ENCODE measurements at places on chromosomes 2 and 18. TPM values are rescaled to one million over a fixed set of nuclear protein-coding genes. Genes with fewer than 3 reads are reported as not detected.

Gene COL5A2
- total RNA-seq, result 26.3 TPM

Gene AMER3
- total RNA-seq, result not detected

DNA sequence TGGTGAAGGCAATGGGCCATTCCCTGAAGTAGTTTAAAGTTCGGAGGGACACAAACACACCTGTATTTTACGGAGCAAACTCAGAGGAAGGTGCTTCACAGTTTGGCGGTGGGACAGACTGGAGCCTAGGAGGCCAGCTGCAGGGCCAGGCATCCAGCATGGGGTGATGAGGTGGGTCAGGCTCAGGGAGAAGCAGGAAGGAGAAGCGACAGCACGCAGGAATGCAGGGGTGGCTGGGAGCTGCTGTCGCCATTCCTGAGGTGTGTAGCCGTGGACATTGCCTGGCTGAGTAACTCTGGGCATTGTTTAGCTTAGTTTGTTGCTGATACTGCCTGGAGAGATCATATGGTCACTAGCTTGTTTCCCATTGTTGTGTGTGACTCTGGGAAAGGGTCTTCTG is 35.8 kb upstream of the METTL21A start:
- no peak for DNase-seq

Gene PLB1
- total RNA-seq, result 5.5 TPM

DNA sequence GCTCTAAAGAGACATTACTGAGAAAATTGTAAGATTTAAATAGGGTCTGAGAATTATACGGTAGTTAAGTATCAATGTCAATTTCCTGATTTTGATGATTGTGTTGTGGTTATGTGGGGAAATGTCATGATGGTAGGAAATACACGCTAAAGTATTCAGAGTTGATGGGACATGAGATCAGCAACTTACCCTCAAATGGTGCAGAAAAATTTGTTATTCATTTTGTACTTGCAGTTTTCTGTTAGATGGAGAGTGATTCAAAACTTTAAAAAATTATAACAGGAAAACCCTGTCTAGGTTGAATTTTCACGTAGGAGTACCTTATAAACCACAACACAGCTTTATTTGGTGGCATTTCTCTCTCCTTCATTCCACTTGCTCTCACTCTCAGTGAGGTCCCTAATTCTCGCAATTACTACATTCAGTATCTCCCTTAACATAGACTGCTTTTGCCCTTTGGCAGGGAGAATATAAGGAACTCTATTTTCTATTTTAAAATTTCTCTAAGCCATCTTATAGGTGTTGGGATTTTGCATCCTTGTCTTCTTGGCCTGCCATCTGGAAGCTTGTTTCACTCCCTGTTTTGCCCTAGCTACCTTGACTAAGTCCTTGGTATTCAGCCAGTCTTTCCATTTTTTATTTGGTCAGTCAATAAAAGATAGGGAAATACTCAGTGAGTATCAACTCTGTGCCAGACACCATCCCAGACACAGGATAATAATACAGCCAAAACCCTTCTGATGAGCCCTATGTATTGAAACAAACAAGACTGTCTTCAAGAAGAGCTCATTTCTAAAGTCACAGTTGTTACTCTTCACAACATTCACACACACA is 550.6 kb upstream of the ACVR2A start:
- DNase-seq, result no peak

Gene HAAO
- 6.1 TPM for total RNA-seq

DNA sequence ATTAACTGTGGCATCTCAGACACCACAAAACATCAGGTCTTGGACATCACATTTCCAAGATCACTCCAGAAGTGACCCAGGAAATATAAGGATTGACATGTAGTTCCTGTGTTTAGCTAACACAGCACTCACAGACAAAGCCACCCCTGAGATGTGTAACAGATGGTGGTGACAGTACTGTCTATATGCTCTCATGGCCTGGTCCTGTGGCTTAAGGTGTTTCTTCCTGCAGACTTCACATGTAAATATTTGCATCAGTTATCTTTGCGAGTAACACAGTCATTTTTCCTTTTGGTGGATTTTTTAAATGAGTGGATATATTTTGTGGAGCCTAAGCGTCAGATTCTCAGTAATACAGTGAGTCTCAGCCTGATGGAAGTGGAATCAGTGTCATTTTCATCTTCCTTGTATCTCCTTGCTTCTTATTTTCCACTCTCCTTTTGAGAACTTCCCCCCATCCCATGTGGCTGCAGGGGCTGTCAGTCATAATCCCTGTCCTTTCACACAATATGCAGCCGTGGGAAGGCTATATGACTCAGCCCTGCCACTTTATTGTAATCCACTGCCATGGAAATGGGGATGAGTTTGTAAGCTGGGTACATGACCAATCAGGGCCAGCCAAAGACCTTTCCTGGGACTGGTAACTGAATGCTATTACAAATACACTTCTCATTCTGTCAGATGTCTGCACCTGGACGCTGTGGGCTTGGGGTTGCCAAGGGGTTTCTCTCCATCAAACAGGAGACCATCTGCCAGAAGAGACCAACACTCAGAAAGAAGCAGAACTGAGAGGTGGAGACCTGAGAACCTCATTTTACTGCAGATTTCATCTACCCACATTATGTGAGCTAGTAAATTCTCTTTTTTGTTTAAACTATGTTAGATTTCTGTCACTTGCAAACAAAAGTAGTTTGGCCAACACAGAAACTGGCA is 74.3 kb downstream of the ICOS start:
- no peak for DNase-seq

Gene LIPT1
- total RNA-seq, result 6.2 TPM

Gene FRZB
- 2.9 TPM for total RNA-seq

DNA sequence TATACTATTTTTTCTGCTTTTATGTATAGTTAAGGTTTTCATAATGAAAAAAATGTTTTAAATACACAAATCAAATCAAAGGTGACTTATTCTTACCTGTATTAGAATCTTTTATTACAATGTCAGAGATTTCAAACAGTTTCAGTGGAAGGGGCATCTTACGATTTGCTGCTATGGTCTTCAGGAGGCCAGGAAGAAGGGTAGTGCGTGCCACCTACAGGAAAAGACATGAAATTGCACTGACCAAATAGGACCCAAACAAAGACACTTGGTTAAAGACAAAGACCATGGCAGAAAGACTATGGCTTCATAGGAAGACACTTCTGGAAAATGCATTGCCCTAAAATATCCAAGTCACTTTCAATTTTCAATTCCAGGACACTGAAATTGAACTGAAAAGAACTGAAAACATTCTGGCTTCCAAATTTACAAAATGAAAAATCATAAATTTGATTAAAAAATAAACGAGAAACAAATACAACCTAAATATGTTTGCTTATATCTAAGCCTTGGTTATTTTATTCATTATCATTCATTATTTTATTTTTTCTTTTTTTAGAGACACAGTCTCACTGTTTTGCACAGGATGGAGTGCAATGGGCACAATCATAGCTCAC is 42.1 kb downstream of the FARSB start:
- DNase-seq, result no peak

- DNase-seq, result no peak
Observed at GRCh38 chr2:176324862-176325261, 55.6 kb downstream of the MTX2 start.
